ENCODE measurements at places on chromosomes 6 and 20. TPM values are rescaled to one million over a fixed set of nuclear protein-coding genes. Genes with fewer than 3 reads are reported as not detected.

DNA sequence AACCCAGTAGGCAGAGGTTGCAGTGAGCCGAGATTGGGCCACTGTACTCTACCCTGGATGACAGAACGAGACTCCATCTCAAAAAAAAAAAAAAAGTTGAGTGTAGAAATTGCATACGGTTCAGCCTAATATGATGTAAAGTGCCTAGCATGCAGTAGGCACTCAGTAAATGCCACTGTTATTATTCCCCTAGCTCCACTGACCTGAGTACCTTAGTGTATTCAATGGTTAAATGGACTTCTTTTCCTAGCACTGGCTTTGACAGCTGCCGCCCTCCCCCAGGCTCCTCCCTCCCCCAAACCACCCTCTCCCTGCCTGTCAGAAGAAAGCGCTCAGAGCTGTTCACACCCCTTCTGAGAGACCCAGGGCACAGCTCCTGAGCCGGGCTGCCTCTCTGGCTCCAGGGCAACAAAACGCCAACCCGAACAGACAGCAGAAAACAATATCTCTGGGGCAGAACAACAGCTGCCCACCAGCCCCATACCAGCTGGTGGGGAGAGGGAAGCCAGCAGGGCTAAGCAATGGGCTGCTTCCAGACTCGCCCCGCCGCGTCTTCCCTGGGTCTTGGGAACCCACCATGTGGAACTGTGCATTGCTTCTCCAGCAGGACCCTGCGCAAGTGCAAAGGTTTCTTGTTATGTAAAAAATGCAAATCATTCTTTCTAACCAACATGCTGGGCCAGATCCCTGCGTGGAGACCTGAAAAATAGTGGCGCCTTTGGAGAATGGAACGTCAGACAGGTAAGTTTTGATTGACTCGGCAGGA is 4.5 kb downstream of the CPNE5 start:
- H3K4me3 ChIP-seq: no peak overlapping the region
- peaks cover 38% of the 10 kb centered on the region for H3K27me3 ChIP-seq
- peaks cover 6% of the 10 kb centered on the region for H3K4me1 ChIP-seq
- no peak overlapping the region for H3K27ac ChIP-seq

DNA sequence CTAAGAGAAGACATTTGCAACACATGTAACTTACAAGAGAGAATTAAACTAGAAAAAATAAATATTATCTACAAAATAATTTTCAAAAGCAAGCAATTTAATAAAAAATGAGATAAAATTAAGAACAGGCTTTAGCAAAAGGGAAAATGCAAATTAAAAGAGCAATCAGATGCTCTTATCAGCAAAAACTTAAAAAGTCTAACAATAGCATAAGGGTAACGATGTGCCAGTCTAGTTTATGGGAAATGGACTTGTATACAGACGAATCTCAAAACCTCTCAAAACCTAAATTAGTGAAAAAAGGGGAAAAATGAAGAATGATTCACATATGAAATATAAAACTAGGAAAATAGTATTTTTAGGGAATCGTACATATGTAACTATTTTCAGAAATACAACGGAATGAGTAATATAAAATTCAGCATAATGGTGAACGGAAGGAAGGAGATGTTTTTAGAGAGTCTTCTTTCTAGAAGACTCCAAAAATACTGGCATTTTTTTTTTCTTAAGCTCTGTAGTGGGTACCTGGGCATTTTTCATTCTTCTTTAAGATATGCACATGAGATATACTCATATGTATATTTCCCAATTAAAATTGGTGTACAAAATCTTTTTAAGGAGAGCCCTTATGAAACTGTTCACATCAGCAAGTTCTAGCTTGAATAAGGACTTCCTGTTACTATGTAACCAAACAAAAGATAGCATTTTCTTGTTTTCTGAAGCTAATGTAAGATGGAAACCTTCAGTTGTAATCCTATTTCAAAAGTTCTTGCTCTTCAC is 927 bp upstream of the MANEA start:
- H3K27ac ChIP-seq: peak overlapping the region; percentile 98
- H3K36me3 ChIP-seq: peaks cover 11% of the 10 kb centered on the region
- peaks cover 55% of the 10 kb centered on the region for H3K4me1 ChIP-seq
- no peak for DNase-seq
- H3K27me3 ChIP-seq: peaks cover 1% of the 10 kb centered on the region
- peak overlapping the region; percentile 91 for H3K4me3 ChIP-seq

The OR2W1 gene
- not detected for total RNA-seq

The NHLRC1 gene
- total RNA-seq: 0.24 TPM

The BMP6 gene
- total RNA-seq: 1.1 TPM

The BTN2A1 gene
- 19.9 TPM for total RNA-seq

Measured in activated T-helper 1 cell treated with anti-CD3 and anti-CD28 coated beads, Interleukin-12 subunit alpha, Interleukin-12 subunit beta, Interleukin-2, Interleukin-4 antibody, amounts not matched to agents 30 ng/mL and 10 ng/mL and 1 ng/mL, durations not matched to agents 14 hours and 24 hours and 36 hours (primary cell).